ENCODE measurements at places on chromosomes 3 and 15.

GRCh38 chr15:71043373-71043772 is 71.9 kb upstream of the THSD4 start:
- DNase-seq: no peak

DNA sequence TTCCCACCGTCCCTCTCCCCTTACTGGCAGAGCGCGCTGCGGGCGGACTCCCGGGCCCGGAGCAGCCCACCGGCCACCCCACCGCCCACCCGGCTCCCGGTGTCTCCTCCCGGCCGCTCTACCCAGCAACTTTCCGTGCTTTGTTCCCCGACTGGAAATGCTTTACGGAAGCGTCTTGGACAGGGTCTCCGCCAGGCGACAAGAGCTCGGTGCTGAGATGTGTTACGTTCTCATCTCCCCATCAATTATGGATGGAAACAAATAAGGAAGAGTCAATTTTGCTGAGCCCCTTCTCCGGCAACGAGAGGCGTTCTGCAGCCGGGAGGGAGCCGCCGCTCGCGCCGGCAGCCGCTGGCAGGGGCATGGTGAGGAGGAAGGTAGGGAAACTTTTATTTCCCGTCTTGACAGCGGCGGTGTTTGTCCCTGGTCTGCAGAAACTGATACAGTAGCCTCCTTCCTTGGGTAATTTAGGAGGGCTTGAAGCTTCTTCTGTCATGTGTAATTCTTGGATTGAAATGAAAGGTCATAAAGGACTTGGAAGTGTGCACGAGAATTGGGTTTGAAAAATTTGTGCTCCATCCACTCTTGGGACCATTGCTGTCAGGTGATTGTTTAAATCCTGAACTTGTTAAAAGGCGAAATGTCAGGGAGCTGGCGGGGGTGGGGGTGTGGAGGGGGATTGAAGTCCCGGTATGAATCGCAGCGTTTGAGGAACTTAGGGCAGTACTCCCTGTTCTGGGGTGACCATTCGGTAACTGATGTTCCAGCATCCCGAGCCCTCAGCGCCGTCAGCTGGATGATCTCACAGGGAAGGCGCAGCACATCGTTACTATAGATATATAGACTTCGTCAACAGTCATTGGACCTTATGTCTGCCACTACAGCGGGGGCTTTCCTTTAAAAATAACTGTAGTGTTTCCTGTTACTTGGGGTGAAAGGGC is 1.5 kb downstream of the SEMA6D start:
- no peak for DNase-seq

DNA sequence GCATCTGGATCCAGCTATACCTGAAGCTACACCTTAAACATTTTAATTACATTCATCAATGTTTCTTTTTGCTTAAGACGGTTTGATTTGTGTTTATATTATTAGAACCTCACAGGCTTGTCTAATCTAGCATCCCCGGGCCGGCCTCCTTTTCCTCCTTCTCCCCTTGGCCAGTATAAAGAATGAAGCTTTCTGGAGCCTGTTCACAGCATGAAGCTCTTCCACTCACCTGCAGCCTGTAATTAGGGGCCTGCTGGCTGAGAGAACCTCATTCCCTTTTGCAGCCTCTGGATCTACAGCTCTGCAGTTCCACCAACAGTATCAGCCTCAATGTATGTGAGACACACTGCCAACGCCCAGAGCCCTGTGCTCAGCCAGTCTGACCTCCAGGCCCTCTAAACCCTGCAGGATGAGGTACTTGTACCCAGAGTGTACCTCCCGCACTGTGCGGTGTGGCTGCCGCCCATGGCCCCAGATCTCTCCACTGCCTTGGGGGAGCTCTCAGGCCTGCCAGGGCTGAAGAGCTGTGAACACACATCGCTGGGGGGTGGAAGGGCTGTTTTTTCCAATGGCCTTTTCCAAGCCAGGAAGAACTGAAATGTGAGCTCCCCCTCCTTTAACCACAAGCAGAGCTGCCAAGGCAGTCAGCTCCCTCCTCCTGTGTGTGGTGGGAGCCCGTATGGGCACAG is 114.7 kb upstream of the ALDH1A3 start:
- peak; percentile 90 for DNase-seq

- DNase-seq: no peak
Measured at GRCh38 chr15:88019656-88020055, 236.9 kb downstream of the NTRK3 start.

DNA sequence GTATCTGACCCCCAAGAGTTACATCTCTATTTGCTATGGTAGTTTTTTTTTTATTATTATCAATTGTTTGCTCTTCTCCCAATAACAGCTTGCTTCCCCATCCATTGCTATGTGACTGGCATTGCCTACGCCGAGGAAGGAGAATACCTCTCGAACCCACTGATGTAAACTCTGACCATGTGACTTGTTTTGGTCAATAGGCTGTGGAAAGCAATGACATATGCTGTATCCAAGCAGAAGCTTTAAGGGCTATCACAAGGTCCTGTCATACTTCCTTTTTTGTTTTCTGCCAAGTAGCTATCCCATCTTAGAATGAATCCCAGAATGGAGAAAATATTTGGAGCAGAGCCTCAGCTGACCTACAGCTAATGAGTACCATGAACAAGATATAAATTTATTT is 111.0 kb upstream of the FRMD4B start:
- no peak for DNase-seq
